ENCODE measurements at places on chromosomes 5 and 9.

DNA sequence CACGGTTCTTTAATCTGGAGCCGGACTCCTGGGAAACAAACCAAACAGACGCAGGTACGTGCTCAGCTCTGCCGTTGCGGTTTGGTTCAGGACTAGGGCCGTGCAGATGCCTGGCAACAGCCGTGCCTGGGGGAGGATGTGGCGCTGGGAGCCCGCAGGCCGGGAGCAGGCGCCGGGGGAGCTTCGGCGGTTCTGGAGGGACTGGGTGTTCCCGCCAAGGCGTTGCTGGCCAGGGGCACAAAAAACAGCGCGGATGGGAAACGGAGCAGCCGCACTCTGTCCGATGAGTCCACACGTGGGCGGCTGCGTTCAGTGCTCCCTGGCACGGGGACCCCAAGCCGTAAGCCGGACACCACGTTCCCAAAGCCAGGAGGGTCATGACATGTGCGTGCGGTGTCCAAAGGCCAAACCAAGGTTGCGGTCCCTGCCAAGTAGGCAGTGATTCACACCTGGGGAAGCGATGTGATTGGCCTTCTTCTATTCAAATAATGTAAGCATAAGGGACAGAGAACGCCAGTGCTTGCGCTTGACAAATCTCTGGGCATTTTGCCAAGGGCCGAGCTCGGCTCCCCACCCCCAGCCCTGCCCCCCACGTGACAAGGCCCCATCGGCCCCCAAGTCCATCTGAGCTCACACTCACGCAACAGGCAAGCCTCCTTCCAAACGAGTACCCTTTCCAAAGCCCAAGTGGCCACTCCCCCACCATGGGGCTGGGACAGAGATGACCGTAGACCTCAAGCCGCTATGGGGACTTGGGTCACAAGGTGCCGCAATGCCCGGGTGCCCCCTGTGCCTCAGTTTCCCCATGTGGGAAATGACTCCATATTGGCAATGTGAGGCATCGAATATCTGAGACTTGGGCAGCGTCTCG lies 49.7 kb upstream of the NKD2 start:
- H3K4me1 ChIP-seq = peaks cover 18% of the 10 kb centered on the region
- H3K36me3 ChIP-seq = no peaks in the 10 kb centered on the region
- H3K4me3 ChIP-seq = no peak overlapping the region
- DNase-seq = peak; percentile 9

GRCh38 chr5:128074171-128074570 lies 9.4 kb upstream of the SLC12A2 start:
- DNase-seq = no peak
- no peaks in the 10 kb centered on the region for H3K36me3 ChIP-seq
- H3K4me3 ChIP-seq = no peak overlapping the region
- H3K27me3 ChIP-seq = no peaks in the 10 kb centered on the region

DNA sequence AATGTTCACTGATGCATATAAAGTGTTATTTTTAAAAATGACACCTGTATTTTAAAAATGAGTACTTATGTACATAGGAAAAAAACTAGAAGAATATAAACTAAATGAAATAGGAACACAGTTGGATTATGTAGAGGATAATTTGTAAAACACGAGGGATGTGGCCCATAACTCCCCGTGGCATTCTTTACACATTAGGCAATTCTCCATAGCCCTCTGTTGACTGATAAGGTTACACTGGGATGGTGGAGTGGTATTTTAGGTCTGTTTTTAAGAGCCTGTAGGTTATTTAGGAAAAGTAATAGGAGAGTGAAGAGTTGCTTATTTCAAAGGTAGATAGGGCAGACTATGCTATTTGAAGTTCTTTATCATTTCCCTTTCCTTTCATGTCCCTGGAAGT lies 1.8 kb downstream of the CAVIN4 start:
- H3K27me3 ChIP-seq = no peaks in the 10 kb centered on the region
- no peak for DNase-seq
- H3K36me3 ChIP-seq = no peaks in the 10 kb centered on the region
- no peaks in the 10 kb centered on the region for H3K4me1 ChIP-seq
- peak overlapping the region; percentile 57 for H3K4me3 ChIP-seq

DNA sequence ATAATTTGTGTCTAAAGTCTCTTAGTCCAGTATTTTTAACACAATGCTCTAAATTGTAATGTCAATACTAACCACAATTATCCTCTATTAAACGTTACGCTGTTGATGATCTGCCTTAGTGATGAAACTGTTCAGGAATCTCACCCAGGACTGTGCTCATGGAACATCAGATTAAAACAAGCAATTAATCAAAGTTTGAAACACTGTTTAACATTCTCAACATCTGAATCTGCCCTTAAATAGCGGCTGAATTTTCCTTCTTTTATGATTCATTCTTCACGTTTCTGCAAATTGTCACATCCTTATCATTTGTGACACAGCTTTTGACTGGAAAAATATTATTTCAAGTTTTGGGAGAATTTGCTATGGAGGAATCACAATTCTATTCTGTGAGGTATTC lies 113.8 kb downstream of the MARCHF11 start:
- DNase-seq = no peak
- H3K36me3 ChIP-seq = no peaks in the 10 kb centered on the region
- no peaks in the 10 kb centered on the region for H3K27me3 ChIP-seq
- H3K27ac ChIP-seq = no peak overlapping the region
- no peak overlapping the region for H3K4me3 ChIP-seq

- no peak overlapping the region for H3K27ac ChIP-seq
- no peak for DNase-seq
- peaks cover 5% of the 10 kb centered on the region for H3K27me3 ChIP-seq
- no peaks in the 10 kb centered on the region for H3K36me3 ChIP-seq
- no peaks in the 10 kb centered on the region for H3K4me1 ChIP-seq
- no peak overlapping the region for H3K4me3 ChIP-seq
These were observed 123.0 kb downstream of the EGFLAM start for GRCh38 chr5:38381361-38381760.

DNA sequence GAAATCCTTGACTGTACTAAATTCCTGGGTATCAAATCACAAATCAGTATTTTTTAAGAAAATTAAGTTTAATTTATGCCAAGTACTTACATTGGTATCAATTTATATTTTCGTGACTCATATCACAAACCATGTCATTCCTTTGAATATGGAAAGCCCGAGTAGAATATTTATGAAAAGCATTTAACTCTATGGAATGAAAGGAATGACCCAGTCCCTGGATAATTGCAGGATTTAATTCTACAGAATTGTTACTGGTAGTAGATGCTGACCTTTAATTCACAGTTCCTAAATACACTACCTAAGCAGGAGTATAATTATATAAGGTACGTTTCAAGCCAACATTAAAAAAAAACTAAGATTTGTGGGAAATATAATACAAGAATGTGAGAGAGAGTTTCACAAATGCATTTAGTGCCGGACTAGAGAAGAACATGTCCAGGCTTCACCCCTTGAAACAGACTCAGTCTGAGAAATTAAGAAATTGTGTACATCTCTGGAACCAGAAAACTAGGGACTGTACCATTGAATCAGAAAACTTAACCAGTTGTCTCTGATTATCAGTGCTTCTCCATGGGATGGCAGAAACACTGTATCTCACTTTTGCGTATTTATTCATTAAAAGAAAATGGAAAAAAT lies 28.5 kb upstream of the PLPPR1 start:
- H3K4me3 ChIP-seq = no peak overlapping the region
- no peaks in the 10 kb centered on the region for H3K36me3 ChIP-seq
- no peak for DNase-seq
- H3K27ac ChIP-seq = no peak overlapping the region
- no peaks in the 10 kb centered on the region for H3K27me3 ChIP-seq

DNA sequence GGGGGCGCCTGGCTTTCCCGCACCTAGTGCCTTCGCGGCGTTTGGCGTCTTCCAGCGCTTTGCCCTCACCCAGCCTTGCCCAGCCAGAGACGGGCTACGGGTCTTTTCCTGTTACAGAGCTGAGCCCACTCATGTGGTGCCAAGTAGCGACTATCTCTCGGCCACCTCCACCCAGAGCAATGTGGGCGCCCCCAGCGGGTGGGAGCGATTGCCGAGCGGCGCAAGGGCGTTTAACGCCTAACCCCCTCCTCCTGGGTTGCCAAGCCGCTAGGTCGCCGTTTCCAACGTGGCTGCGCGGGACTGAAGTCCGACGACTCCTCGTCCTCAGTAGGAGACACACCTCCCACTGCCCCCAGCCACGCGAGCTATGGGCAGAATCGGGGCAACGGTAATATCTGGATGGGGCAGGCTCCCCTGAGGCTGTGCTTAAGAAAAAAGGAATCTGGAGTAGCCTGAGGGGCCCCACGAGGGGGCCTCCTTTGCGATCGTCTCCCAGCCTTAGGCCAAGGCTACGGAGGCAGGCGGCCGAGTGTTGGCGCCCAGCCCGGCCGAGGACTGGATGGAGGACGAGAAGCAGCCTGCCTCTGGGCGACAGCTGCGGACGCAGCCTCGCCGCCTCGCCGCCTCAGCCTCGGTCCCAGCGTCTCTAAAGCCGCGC lies 5.8 kb downstream of the TLX3 start:
- H3K27ac ChIP-seq = no peak overlapping the region
- no peaks in the 10 kb centered on the region for H3K36me3 ChIP-seq
- DNase-seq = peak; percentile 58
- H3K27me3 ChIP-seq = peaks cover 100% of the 10 kb centered on the region
- peaks cover 53% of the 10 kb centered on the region for H3K4me1 ChIP-seq

GRCh38 chr9:130768891-130769403 lies 66.1 kb upstream of the ABL1 start:
- no peaks in the 10 kb centered on the region for H3K27me3 ChIP-seq
- H3K4me3 ChIP-seq = no peak overlapping the region
- DNase-seq = no peak
- no peak overlapping the region for H3K27ac ChIP-seq

DNA sequence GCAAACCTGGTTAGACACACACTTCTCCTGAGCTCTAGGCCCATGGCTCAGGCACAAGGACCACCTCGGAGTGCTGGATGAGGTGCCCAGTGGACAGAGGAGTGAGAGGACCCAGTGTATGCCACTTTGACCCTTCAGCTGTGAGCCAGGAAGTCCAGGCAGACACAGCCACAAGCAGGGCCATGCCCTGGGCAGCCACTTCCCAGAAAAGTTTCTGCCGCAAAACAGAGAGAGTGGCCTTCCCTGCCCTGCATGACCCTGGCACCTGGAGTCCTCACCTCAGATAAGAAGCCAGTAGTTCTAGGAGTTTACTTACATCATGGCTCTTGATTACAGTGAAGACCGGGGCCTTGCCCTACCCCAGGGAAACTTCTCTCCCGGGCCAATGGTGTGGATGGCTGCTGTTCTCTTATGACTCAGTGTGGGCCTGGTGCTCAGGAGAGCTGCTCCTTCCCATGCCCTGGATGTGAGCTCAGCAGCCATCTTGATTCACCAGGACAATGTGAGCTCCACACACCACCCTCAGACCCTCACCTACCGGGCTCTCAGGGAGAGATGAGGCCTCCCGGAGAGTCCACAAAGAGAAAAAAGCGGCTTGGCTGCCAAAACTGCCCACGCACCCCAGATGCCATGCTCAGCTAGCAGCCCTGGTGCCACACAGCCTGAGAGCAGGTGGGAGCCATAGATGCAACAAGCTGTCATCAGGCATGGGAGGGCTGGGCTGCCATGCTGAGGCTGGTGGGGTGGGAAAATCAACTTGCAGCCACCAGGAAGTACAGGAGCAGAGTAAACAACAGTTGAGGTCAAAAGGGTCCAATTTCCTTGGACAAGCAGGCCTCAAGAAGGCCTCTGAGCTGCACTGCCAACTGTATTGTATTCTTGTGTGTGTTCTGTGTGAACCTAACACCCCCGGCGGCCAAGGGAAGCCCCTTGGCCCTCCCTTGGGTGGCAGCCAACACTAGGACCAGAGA lies 11.7 kb upstream of the IRF1 start:
- no peaks in the 10 kb centered on the region for H3K27me3 ChIP-seq
- H3K4me1 ChIP-seq = peaks cover 13% of the 10 kb centered on the region
- H3K36me3 ChIP-seq = no peaks in the 10 kb centered on the region
- peak overlapping the region; percentile 17 for H3K27ac ChIP-seq

GRCh38 chr5:68219161-68219816 lies 3.7 kb downstream of the PIK3R1 start:
- no peaks in the 10 kb centered on the region for H3K27me3 ChIP-seq
- no peaks in the 10 kb centered on the region for H3K36me3 ChIP-seq
- peak overlapping the region; percentile 96 for H3K4me3 ChIP-seq
- H3K27ac ChIP-seq = peak overlapping the region; percentile 51
- no peak for DNase-seq

DNA sequence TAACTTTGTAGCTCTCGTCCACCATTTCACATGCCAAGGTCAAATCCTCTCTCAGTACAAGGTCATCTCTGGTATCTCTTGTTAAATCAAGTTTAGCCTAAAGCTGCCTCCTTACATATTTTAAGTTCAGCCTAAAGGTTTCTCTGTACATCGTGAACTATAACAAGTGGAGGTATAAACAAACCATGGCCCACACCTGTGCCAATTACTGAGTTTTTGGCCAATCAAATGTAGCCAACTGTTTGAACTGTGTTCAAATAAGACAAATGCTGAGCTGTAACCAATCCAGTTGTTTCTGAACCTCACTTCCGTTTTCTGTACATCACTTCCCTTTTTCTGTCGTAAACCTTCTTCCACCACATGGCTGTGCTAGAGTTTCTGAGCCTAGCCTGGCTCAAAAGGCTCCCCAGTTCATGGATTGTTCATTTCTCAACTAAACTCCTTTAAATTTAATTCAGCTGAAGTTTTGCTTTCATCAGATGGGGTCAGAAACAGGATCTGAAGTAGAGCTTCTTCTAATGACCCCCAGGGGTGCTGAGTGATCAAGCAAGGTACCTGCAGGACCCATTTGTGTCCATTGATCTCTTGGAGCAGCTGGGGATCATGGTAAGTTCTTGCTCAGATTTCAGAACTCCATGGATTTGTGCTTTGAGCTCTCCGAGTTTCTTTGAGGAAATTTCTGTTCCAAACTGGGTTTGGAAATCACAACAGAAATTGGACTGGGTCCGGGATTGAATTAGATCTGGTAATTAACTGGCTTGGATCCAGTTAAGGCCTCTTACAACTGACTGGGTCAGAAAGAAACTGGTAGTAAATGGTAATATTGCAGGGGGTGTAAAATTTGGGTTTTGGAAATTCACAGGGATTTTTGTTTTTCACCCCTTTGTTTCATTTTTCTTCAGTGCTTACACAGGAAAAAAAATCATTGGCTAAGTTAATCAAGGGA lies 11.0 kb upstream of the NANS start:
- no peaks in the 10 kb centered on the region for H3K27me3 ChIP-seq
- H3K27ac ChIP-seq = no peak overlapping the region
- no peak overlapping the region for H3K4me3 ChIP-seq
- no peaks in the 10 kb centered on the region for H3K36me3 ChIP-seq
- DNase-seq = no peak

DNA sequence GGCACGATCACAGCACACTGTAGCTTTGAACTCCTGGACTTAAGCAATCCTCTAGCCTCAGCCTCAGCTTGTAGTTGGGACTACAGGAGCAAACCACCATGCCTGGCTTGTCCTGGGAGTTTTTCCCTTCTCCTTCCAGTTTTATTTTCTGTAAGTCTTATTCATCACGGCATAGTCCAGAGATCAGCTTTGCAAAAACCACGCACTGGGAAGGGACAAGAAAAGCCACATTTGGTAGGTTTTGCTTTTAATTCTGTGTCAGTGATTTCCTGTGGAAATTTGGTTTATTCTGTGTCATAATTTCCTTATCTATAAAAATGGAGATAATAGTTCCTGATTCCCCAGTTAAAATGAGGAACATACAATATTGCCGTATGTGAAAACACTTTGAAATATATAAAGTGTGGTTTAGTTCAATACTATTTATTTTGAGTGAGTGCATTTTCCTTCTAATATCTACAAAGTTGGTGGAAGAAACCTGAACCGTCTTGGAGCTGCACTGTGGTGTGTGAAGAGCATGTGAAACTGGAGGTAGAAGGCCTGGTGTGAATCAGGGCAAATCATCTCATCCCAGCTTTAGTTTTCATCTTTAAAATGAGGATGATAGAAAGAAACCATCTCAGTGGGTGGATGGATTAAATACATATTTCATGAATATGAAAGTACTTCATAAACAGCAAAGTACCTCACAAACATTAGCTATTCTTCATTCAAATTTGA lies 92.8 kb upstream of the ELL2 start:
- no peak for DNase-seq
- H3K27ac ChIP-seq = no peak overlapping the region
